ENCODE measurements at places on chromosomes 12 and 14. TPM values are rescaled to one million over a fixed set of nuclear protein-coding genes. Genes with fewer than 3 reads are reported as not detected.

The SLC6A13 gene
- total RNA-seq = not detected

The C1R gene
- 2.9 TPM for total RNA-seq

GRCh38 chr12:82627799-82628198 lies 58.9 kb upstream of the TMTC2 start:
- DNase-seq = no peak

DNA sequence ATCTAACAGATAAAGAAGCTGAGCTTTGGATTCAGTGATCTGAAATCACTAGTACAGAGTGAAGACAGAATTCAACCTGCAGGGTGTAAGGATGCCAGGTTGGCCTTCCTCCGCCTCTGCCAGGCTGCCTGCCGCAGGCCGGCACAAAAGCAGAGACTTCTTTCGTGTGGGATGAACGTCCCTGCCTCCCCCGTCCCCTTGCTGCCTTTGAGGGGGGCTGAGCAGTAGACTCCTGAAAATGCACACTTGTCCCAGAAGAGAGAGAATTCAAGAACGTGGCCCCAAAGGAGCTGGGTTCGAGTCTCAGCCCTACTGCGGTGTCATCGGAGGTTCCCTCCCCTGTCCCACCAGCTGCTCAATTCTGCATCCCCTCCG lies 154.3 kb downstream of the BCL11B start:
- DNase-seq = no peak

GRCh38 chr14:94310248-94310647 lies 12.9 kb downstream of the SERPINA6 start:
- DNase-seq = no peak

- no peak for DNase-seq
These were observed 443.2 kb downstream of the C12orf50 start for GRCh38 chr12:87585882-87586557.

GRCh38 chr12:93789767-93790166 lies 112.6 kb downstream of the CRADD start:
- no peak for DNase-seq
